Activated B cell treated with CpG ODN at 0.5 μM for 24 hours (primary cell): ENCODE measurements at places on chromosomes 5 and 9.

- no peaks in the 10 kb centered on the region for H3K27me3 ChIP-seq
- H3K27ac ChIP-seq = no peak overlapping the region
- no peak overlapping the region for H3K4me3 ChIP-seq
- no peaks in the 10 kb centered on the region for H3K4me1 ChIP-seq
These were observed 56.1 kb downstream of the MED10 start for GRCh38 chr5:6322163-6322713.

DNA sequence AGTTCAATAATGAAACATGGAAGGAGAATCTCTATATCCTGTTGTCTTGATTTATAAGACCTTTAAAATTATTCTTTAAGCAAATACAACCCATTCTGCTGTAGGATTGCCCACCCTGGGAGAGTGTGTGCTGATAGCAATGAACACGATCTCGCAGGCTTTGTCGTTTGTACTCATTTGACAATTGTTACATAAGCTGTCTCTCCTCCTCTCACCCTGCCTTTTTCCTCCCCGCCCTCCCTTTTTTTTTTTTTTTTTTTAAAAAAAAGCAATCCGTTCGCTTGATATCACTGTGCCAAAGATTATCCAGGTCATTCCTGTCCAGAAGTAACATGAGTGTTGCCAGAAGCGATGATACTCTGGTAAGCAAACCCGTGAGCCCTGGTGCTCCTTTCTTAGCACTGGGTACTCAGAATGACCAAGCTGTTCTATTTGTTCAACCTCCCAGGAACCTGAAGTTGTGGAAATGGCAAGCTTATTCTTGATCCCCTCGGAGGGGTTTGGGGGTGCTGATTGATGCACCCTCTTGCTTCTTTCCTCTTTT, 82.7 kb upstream of the CTSL start:
- no peak overlapping the region for H3K27ac ChIP-seq
- DNase-seq = no peak
- no peak overlapping the region for H3K4me3 ChIP-seq
- H3K4me1 ChIP-seq = no peaks in the 10 kb centered on the region
- H3K36me3 ChIP-seq = no peaks in the 10 kb centered on the region
- no peaks in the 10 kb centered on the region for H3K27me3 ChIP-seq

- H3K27me3 ChIP-seq = peaks cover 6% of the 10 kb centered on the region
- H3K36me3 ChIP-seq = no peaks in the 10 kb centered on the region
- H3K27ac ChIP-seq = no peak overlapping the region
These were observed 166.3 kb downstream of the YIPF5 start for GRCh38 chr5:144004146-144004545.

GRCh38 chr9:99118782-99119466, 14.0 kb downstream of the TGFBR1 start:
- peak overlapping the region; percentile 71 for H3K27ac ChIP-seq
- no peaks in the 10 kb centered on the region for H3K27me3 ChIP-seq
- H3K36me3 ChIP-seq = peaks cover 1% of the 10 kb centered on the region
- DNase-seq = no peak

- H3K27me3 ChIP-seq = no peaks in the 10 kb centered on the region
- no peak overlapping the region for H3K27ac ChIP-seq
- no peak for DNase-seq
- H3K4me1 ChIP-seq = no peaks in the 10 kb centered on the region
- H3K4me3 ChIP-seq = no peak overlapping the region
- H3K36me3 ChIP-seq = no peaks in the 10 kb centered on the region
These were observed 628.8 kb downstream of the PDE4D start for GRCh38 chr5:59264639-59265245.

- H3K4me1 ChIP-seq = no peaks in the 10 kb centered on the region
- H3K27me3 ChIP-seq = peaks cover 20% of the 10 kb centered on the region
- H3K4me3 ChIP-seq = no peak overlapping the region
- no peak for DNase-seq
- no peaks in the 10 kb centered on the region for H3K36me3 ChIP-seq
These were observed 110.1 kb downstream of the FOXD1 start for GRCh38 chr5:73338256-73339050.

DNA sequence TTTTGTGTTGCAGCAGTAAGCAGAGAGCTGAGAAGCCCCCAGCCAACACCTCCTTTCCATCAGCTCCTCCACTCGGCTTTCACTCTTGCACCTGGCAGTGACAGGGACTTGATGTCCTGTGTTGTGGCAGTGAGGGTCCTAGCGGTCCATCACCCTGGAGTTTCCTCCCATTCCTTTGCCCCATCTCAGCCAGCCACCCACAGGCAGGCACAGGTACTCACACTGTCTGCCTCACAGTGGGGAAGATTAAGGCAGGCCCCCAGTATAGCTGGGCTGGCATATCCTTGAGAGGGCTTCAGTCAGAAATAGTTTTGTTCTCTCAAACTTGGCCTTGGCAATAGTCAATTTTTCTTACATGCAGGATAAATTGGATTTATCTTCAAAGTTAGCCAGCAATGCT, 362.7 kb downstream of the GADD45G start:
- H3K4me1 ChIP-seq = no peaks in the 10 kb centered on the region
- H3K27ac ChIP-seq = no peak overlapping the region
- no peak for DNase-seq
- H3K27me3 ChIP-seq = peaks cover 3% of the 10 kb centered on the region
- H3K4me3 ChIP-seq = no peak overlapping the region

GRCh38 chr9:72622186-72622585, 100.8 kb downstream of the TMC1 start:
- no peaks in the 10 kb centered on the region for H3K4me1 ChIP-seq
- no peak overlapping the region for H3K4me3 ChIP-seq
- no peak for DNase-seq
- no peaks in the 10 kb centered on the region for H3K27me3 ChIP-seq

GRCh38 chr9:93261281-93261680, 77.3 kb downstream of the WNK2 start:
- peak; percentile 11 for DNase-seq
- H3K27me3 ChIP-seq = no peaks in the 10 kb centered on the region
- no peak overlapping the region for H3K27ac ChIP-seq

GRCh38 chr5:85823462-85824426, 794.0 kb upstream of the COX7C start:
- H3K4me3 ChIP-seq = no peak overlapping the region
- H3K4me1 ChIP-seq = no peaks in the 10 kb centered on the region
- H3K36me3 ChIP-seq = no peaks in the 10 kb centered on the region
- no peak for DNase-seq
- H3K27ac ChIP-seq = no peak overlapping the region

DNA sequence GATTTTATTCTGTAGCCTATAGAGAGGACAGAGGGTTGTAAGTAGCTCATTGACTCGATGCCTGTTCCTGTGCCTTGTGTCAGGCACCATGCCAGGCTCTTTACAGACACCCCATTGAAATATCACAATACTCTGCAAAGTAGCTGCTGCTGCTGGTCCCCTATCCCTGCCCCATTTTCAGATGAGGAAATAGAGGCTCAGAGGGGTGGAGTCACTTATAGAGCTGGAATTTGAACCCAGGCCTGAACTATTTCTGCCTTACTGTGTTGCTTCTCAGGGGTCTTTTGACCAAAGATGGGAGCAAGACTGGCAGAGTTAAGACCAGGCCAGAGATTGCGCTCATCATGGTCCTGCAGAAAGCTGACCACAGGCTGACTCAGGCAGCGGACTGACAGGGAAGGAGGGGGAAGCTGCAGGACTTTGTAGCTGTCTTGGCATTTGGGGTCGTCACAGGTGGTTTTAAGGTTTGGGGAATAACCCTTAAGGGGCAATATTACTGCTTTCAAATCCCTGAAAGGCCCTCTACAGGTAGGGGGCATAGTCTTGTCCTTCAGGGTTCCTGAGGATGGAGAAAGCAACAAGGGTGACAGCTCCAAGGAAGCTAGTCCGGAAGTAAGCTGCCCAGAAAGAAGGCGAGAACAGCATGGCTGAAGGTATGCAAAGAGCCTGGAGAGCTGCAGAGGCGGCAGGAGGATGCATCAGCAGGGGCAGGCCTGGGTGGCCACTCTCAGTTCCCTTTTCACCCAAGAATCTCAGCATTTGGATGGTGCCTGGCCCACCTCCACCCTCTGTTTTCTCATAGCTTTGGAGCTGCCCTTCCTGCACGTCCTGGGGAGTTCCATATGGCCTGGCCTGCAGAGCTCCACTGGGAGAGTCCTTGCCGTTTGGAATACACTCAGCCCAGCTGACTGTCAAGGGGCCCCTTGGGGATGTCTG, 18.3 kb upstream of the NDST1 start:
- peak overlapping the region; percentile 85 for H3K27ac ChIP-seq
- no peaks in the 10 kb centered on the region for H3K27me3 ChIP-seq
- H3K36me3 ChIP-seq = no peaks in the 10 kb centered on the region
- peak; percentile 49 for DNase-seq

DNA sequence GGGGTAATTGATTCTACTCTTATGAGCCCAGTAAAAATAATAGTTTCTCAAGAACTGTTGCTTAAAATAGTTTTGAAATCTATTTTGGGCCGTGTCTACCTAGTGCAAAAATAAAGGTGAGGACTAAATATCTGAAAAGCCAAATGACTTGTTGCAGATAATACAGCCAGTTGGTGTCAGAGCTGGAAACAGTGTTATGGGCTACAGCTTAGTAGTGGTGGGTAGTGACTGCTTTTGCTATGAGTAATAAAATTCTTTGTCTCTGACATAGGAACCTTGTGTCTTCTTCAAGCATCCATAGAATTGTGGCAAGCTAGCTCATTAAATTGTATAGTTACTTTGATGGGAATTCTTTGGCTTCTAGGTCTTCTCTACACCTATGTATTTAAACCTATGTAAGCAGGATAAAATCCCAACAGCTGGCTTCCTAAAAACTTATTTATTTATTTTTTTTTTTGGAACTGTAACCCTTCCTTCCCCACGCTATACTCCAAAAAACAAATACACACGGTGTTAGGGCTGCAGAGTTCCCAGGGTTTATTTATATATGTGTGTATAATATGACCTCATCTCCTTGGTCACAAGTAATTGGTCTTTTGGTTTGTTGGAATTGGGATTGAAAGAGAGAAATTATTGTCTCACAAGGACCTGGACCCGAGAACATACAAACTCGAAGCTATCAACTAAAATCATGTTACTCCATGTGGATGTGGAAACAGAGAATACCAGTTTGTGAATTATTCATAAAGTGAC, 138.0 kb downstream of the NUDT12 start:
- H3K4me3 ChIP-seq = no peak overlapping the region
- no peak overlapping the region for H3K27ac ChIP-seq
- H3K27me3 ChIP-seq = no peaks in the 10 kb centered on the region

- no peaks in the 10 kb centered on the region for H3K27me3 ChIP-seq
- H3K4me1 ChIP-seq = peaks cover 48% of the 10 kb centered on the region
- no peaks in the 10 kb centered on the region for H3K36me3 ChIP-seq
- H3K4me3 ChIP-seq = peak overlapping the region; percentile 24
These were observed 21.0 kb upstream of the RALGDS start for GRCh38 chr9:133141833-133142595.

GRCh38 chr5:107372723-107373450, 297.9 kb downstream of the EFNA5 start:
- no peak overlapping the region for H3K4me3 ChIP-seq
- no peak overlapping the region for H3K27ac ChIP-seq
- no peak for DNase-seq
- no peaks in the 10 kb centered on the region for H3K36me3 ChIP-seq
- no peaks in the 10 kb centered on the region for H3K27me3 ChIP-seq
- H3K4me1 ChIP-seq = peaks cover 10% of the 10 kb centered on the region

- H3K4me3 ChIP-seq = no peak overlapping the region
- no peak for DNase-seq
These were observed 44.5 kb downstream of the ERCC6L2 start for GRCh38 chr9:95920017-95920416.

DNA sequence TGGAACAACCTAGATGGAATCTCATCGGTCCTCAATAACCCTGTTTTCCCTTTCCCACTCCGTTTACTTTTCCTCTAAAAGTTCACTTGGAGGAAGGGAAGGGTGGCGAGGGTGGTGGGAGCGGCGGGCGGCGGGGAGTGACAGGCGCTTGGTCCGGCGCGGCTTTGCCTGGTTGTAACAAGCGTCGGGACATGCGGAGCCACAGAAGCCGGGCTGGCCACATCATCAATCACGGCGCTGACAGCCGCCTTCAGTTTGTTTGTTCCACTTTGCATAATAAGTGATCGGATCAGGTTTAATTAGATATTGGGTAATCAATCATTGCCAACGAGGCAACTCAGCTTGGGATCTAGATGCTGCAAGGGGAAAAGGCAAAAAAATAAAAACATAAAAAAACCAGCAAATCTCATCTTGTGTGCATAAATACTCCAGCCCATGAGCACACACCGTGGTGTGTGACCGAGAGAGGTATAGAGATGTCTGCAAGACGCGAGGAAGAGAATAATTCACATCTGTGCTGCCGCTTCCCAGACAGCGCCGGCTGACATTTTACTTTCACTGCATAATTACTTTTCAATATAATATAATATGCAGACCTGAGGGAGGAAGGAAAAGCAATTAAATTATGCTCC, 396.2 kb upstream of the IRX4 start:
- DNase-seq = no peak
- H3K4me3 ChIP-seq = no peak overlapping the region
- H3K4me1 ChIP-seq = no peaks in the 10 kb centered on the region
- H3K27me3 ChIP-seq = no peaks in the 10 kb centered on the region
- H3K36me3 ChIP-seq = no peaks in the 10 kb centered on the region

- no peak for DNase-seq
- no peaks in the 10 kb centered on the region for H3K4me1 ChIP-seq
- H3K36me3 ChIP-seq = no peaks in the 10 kb centered on the region
- no peak overlapping the region for H3K4me3 ChIP-seq
- H3K27me3 ChIP-seq = peaks cover 3% of the 10 kb centered on the region
These were observed 122.8 kb upstream of the PUM3 start for GRCh38 chr9:2966565-2967300.

DNA sequence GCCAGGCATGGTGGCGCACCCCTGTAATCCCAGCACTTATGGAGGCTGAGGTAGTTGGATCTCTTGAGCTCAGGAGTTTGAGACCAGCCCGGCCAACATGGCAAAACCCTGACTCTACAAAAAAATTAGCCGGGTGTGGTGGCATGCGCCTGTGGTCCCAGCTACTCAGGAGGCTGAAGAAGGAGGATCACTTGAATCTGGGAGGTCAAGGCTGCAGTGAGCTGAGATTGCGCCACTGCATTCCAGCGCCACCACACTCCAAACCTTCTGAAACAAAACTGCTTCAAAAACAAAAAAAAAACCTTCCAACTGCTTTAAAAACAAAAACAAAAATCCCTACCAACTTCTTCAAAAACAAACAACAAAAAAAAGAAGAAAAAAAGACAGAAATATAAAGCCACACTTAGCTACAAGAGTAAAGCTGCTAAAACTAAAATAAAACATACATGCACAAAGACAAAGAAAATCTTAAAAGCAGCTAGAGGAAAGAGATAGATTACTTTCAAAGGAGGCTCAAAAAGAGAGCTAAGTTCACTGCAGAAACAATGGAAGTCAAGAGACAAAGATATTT, 11.4 kb downstream of the DCAF10 start:
- H3K4me3 ChIP-seq = no peak overlapping the region
- H3K27ac ChIP-seq = no peak overlapping the region
- H3K36me3 ChIP-seq = peaks cover 7% of the 10 kb centered on the region
- H3K4me1 ChIP-seq = no peaks in the 10 kb centered on the region

GRCh38 chr9:6126377-6126776, 89.2 kb upstream of the IL33 start:
- H3K4me1 ChIP-seq = no peaks in the 10 kb centered on the region
- no peaks in the 10 kb centered on the region for H3K36me3 ChIP-seq
- DNase-seq = no peak
- no peak overlapping the region for H3K27ac ChIP-seq

- peaks cover 16% of the 10 kb centered on the region for H3K36me3 ChIP-seq
- H3K4me3 ChIP-seq = peak overlapping the region; percentile 60
- no peak for DNase-seq
- no peaks in the 10 kb centered on the region for H3K27me3 ChIP-seq
These were observed 138.7 kb upstream of the GRHPR start for GRCh38 chr9:37283730-37284325.
